ENCODE measurements at places on chromosomes 13 and 19.

DNA sequence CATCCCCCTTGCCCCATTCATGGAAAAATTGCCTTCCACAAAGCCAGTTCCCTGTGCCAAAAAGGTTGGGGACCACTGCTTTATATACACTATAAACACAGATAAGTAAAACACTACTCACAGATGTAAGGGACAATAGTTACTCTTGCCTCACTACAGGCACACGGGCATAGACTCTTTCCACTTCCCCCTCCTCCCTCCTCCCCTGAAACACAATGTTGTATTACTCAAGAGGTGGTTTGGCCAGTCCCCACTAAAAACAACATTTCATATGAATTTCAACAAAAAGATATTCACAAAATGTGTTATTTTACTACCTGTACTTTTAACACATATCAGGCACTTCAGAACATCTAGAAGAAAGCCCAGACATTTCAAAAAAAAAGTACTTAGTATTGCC, 45.1 kb downstream of the EPSTI1 start:
- DNase-seq = no peak

DNA sequence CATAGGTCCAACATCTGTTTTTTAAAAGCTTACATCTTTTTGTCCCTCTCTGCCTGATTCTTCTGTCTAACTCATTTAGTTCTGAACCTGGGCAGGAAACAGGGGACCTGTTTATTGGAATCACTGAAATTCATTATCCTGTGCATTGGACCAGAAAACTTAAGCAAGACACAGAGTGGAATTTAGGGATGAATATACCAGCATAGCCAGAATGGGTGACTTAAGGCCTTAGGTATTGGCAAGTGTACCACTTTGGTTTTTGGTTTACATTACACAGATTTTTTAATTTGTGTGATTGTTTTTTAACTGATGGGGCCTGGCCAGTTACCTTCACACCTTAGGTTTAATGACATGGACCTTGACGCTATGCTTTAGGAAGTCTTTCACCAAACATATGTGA, 232.5 kb downstream of the GPC5 start:
- no peak for DNase-seq

- peak; percentile 94 for DNase-seq
These were observed at the start of gene LCP1 for GRCh38 chr13:46181840-46182490. TSS of gene LCP1 (minus strand) at chr13:46182177. CDS start at chr13:46159662, 22,515 bp downstream.

- DNase-seq = no peak
These were observed 3.7 kb upstream of the CREB3L3 start for GRCh38 chr19:4149518-4150288.

All from GF-D8 (cell line).